Activated CD4-positive, alpha-beta memory T cell treated with anti-CD3 and anti-CD28 coated beads for 36 hours (primary cell): ENCODE measurements at places on chromosomes 4 and X. TPM values are rescaled to one million over a fixed set of nuclear protein-coding genes. Genes with fewer than 3 reads are reported as not detected.

Gene ZNF141
- 24.2 TPM for total RNA-seq

Gene ITM2A
- total RNA-seq = 87.7 TPM

Gene IL13RA1
- total RNA-seq = 1.9 TPM

Gene CT55
- not detected for total RNA-seq

DNA sequence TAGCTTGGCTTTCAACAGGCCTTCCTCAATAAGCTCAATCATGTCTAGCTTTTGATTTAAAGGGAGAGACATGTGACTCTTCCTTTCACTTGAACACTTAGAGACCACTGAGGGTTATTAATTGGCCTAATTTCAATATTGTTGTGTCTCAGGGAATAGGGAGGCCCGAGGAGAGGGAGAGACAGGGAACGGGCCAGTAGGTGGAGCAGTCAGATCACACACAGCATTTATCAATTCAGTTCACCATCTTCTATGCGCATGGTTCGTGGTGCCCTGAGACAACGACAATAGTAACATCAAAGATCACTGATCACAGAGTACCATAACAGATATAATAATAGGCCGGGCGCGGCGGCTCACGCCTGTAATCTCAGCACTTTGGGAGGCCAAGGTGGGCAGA, 17.8 kb downstream of the ZNF81 start:
- peak; percentile 22 for DNase-seq
- H3K27ac ChIP-seq = no peak overlapping the region
- peaks cover 10% of the 10 kb centered on the region for H3K36me3 ChIP-seq
- H3K4me3 ChIP-seq = no peak overlapping the region

DNA sequence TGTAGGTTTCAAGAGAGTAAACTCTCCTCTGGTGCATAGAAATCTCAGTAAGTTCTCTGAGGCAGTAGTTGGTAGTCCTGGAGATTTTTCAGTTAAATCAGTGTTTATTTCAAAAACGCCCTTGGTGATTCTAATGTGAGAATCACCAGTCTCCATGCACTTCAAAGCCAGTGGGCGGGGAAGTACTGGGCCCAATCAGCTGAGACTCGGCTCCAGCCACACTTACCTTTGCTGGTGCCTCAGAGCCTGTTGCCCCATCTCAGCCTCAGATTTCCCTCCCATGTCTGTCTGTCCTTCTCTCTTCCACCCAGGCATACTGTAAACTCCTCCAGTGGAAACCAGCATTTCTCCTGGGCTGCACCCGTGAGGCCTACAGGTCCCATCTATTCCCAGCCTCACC, 7.4 kb upstream of the MGST2 start:
- H3K27ac ChIP-seq = peak overlapping the region; percentile 93
- peak; percentile 50 for DNase-seq
- no peaks in the 10 kb centered on the region for H3K36me3 ChIP-seq
- peaks cover 7% of the 10 kb centered on the region for H3K27me3 ChIP-seq
- H3K4me3 ChIP-seq = peak overlapping the region; percentile 18

DNA sequence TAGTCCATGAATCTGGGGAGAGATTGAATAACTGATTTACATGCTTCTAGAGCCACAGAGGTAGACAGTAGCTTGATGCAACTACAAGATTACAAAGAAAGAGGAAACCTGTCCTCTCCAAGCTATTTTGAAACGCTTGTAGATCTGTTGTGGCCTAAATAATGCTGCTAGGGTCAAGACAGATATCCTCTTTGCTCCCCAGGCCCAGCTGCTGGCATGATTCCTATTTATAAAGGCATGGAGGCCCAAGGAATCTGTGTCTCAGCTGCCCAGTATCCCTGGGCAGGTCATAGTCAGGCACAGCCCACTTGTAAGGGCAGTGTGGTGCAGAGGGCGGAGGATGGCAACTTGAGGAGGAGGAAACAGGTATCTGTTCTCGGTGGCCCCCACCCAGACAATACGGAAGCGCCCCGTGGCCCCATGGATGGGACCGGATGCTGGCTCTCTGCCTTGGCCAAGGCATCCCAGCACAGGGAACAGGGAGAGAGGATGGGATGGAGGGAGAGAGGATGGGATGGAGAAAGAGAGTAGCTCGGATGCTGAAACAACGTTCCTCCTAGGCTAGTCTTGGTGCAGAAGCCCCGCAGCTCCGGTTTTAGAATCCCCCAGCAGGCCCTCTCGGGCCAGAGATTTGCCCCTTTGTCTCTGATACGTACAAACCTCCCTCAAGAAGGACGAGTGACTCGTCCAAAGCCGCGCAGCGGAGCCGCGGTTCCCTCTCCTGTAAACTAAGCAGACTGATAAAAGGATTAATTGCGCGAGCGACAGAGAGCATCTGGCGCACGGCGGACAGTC, 767 bp upstream of the SMIM20 start:
- no peaks in the 10 kb centered on the region for H3K27me3 ChIP-seq
- H3K4me3 ChIP-seq = peak overlapping the region; percentile 87
- H3K27ac ChIP-seq = peak overlapping the region; percentile 77
- H3K4me1 ChIP-seq = peaks cover 20% of the 10 kb centered on the region
- DNase-seq = peak; percentile 49
- H3K36me3 ChIP-seq = no peaks in the 10 kb centered on the region

- no peaks in the 10 kb centered on the region for H3K4me1 ChIP-seq
- no peak overlapping the region for H3K27ac ChIP-seq
- H3K36me3 ChIP-seq = peaks cover 4% of the 10 kb centered on the region
- H3K27me3 ChIP-seq = no peaks in the 10 kb centered on the region
- H3K4me3 ChIP-seq = no peak overlapping the region
Measured at GRCh38 chr4:103118166-103118565, 18.5 kb upstream of the BDH2 start.

- peaks cover 2% of the 10 kb centered on the region for H3K4me1 ChIP-seq
- no peak overlapping the region for H3K4me3 ChIP-seq
- H3K27me3 ChIP-seq = no peaks in the 10 kb centered on the region
Measured at GRCh38 chrX:50876551-50876950, 34.0 kb upstream of the BMP15 start.

DNA sequence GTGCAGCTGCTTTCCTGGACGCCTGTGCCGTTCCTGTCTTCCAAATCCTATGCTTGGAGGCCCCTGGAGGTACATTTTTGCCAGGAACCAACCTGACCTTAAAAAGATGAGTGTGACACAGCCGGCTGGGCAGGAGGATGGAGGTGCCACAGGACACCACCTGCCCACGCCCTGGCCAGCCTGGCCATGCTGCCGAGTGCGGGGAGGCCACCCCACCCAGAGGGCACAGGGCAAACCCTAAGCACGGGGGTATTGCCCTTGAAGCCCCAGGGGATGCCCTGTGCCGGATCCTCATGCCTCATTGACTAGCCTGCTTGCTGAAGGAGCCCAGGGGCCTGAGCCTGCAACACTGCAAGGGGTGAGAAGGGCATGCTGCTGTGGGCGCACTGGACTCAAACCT, 20.1 kb downstream of the FGFR3 start:
- no peak overlapping the region for H3K4me3 ChIP-seq
- peaks cover 20% of the 10 kb centered on the region for H3K36me3 ChIP-seq
- DNase-seq = no peak
- H3K27me3 ChIP-seq = no peaks in the 10 kb centered on the region

DNA sequence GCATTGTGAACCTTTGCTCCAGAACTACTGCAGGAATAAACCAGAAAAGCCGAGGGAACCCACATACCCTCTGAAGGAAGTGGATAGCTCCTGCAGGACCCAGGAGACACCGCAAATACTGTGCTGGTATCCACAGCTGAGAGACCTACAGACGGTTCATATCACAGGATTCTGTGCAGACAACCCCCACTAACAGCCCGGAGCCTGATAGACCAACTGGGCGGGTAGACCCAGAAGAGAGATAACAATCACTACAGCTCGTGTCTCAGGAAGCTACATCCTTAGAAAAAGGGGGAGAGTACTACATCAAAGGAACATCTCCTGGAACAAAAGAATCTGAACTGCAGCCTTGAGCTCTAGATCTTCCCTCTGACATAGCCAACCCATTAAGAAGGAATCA, 150.8 kb downstream of the FRAS1 start:
- no peak for DNase-seq
- H3K36me3 ChIP-seq = no peaks in the 10 kb centered on the region
- H3K4me1 ChIP-seq = no peaks in the 10 kb centered on the region
- no peak overlapping the region for H3K27ac ChIP-seq
- H3K27me3 ChIP-seq = peaks cover 3% of the 10 kb centered on the region

DNA sequence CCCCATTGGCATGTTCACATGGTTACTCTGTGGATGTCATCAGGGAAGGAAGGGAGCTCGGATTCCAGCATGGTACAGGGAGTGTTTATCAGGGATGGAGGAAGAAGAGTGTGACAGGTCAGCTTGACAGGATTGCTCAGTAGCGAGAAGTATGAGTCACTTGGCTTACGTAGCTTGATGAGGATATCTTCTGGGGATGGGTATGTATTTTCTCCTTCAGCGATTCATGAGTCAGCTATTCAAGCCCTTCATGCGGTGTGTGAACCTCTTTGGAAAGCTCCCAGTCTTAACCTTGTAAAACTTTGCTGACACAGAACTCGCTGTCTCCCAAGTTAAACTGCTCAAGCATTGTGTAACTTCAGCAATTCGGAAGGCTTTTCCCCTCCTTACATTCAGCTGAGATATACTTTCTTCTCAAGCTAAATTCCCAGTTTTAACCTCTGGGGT, 275.4 kb downstream of the ARHGAP10 start:
- no peak overlapping the region for H3K4me3 ChIP-seq
- no peaks in the 10 kb centered on the region for H3K27me3 ChIP-seq
- peaks cover 7% of the 10 kb centered on the region for H3K4me1 ChIP-seq
- DNase-seq = no peak
- peaks cover 3% of the 10 kb centered on the region for H3K36me3 ChIP-seq

DNA sequence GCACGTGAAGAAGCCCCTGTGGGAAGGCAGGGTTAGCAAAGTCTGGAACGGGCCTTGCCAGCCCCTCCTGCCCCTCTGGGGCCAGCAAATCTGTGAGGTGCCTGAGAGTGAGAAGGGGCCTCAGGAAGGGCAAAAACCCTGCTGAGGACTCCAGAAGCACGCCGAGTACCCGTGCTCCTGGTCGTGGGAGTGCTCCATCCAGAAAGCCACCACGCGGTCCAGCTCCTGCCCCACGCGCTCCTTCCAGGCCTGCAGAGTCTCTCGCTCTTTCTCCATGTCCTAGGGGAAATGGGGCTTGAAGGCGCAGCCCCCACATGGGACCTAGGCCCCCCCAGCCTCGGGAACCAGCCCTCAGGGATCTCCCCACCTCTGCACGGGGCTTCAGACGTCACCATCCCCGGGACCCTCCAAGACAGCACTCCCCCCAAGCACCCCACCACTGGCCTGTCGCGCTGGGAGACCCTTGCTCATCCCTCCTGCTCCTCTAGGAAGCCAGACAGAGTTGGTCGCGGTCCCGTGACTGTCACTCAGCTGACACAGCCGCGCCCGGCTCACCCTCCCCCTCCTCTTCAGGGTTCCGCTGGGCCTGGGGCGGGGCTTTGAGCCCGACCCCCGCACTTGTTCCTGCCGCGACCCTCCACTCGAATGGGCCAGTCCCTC, at the start of gene RENBP:
Gene RENBP, minus strand, starts transcription at position 504 of the 660 bp plus-strand sequence. Its CDS starts 33 bp downstream, at position 471.
- H3K4me3 ChIP-seq = peak within 1 kb of the TSS; percentile 75
- peaks cover 2% of the 10 kb centered on the region for H3K36me3 ChIP-seq
- peaks cover 11% of the 10 kb centered on the region for H3K4me1 ChIP-seq
- H3K27ac ChIP-seq = peak within 1 kb of the TSS; percentile 69

- no peak overlapping the region for H3K4me3 ChIP-seq
- H3K27me3 ChIP-seq = no peaks in the 10 kb centered on the region
- no peak for DNase-seq
- H3K27ac ChIP-seq = no peak overlapping the region
- peaks cover 6% of the 10 kb centered on the region for H3K36me3 ChIP-seq
Measured at GRCh38 chrX:70402721-70403120, 20.4 kb upstream of the GDPD2 start.
